ENCODE measurements at places on chromosomes 13 and 19.

DNA sequence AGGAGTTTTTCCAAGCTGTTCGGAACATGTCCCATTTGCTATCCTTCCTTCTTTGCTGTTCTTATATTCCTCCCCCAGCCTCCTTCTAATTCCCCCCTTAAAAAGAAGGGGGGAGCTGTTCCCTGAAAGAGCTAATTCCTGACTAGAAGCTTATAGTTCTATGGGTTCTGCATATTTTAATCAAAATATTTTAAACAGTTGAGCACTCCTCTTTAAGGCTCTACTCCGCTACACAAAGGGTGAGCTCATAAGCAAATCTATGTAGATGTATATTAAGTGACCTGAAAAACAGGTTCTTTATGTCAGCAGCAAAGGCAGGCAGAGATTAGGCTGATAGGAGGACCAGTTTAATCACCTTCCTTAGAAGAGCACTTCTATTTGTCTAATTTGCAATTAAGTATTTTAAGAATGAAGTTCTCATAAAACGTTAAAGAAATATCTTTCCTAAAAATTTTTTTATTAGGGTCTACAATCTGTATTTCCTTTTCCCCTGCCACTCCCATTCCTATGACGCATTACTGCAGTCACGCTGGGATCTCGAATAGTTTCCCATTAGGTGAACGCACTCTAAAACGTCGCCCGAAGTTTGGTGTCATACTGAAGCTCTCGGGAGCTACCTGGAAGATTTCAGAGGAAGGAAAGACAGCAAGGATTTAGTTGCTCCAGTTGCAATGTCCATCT lies 5.2 kb downstream of the EFNB2 start:
- no peak for DNase-seq

DNA sequence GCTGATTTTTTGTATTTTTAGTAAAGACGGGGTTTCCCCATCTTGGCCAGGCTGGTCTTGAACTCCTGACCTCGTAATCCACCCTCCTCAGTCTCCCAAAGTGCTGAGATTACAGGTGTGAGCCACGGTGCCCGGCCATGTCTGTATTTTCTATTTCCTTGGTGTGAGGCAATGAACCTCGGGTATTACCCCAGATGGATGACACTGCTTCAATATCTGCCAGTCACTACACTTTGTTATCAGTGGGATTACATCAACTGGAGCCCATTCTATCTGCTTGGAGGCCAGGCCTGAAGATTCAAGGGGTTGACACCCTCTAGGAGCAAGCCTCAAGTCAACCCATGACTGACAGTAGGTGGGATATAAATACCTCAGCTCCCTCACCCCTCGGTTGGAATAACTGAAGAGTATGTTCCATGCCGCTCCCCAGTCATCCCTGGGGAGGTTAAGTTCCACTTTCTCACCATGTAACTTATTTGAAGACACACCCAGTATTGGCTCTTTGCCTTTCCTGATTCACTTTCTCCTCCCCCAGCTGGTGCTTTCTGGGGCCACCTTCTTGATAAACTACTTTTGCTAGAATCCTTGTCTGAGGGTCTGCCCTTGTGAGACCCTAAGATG lies 992 bp upstream of the ADGRE1 start:
- DNase-seq: no peak

DNA sequence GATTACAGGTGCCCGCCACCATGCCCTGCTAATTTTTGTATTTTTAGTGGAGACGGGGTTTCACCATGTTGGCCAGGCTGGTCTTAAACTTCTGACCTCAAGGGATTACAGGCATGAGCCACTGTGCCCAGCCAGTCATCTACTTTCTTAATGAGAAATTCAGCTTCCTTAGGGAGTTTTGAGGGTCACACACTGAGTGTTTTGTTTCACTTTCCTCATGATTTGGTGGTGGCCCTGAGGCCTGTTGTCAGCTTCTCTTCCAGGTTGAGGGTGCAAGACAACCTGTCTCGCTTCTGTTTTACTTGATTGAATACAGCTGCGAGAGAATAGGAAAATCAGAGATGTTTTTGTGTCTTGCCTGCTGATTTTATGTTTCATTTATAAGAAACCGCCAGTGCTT lies 9.9 kb downstream of the FRY start:
- DNase-seq: no peak

DNA sequence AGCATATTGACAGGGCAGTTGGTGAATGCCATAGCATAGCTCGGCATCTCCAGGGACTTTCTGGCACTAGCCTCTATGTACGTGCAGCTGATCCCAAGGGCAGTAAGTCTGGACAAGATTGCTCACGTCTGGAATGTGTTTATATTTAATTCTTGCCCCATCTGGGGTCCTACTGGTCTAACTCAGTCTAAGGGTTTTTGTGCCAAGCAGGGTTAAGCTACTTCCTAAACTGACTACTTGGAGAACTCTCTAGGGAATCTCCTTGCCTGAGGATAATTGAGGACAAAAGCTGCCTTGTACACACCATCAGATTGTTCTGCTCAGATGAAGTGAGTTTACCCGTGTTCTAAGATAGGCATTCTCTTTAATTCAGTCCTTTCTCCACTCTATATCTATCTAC lies 358.1 kb downstream of the MYO16 start:
- DNase-seq: no peak

- no peak for DNase-seq
Observed at GRCh38 chr13:51912091-51912490, 50.3 kb downstream of the CCDC70 start.

GRCh38 chr13:112718318-112718717 lies 28.5 kb downstream of the ATP11A start:
- no peak for DNase-seq

GRCh38 chr19:35790981-35791813 lies 15.8 kb downstream of the ARHGAP33 start:
- no peak for DNase-seq

- no peak for DNase-seq
Observed at GRCh38 chr13:40483601-40484000, 182.8 kb downstream of the FOXO1 start.

GRCh38 chr19:12733369-12734214 lies 892 bp downstream of the TRIR start:
- DNase-seq: peak; percentile 65

DNA sequence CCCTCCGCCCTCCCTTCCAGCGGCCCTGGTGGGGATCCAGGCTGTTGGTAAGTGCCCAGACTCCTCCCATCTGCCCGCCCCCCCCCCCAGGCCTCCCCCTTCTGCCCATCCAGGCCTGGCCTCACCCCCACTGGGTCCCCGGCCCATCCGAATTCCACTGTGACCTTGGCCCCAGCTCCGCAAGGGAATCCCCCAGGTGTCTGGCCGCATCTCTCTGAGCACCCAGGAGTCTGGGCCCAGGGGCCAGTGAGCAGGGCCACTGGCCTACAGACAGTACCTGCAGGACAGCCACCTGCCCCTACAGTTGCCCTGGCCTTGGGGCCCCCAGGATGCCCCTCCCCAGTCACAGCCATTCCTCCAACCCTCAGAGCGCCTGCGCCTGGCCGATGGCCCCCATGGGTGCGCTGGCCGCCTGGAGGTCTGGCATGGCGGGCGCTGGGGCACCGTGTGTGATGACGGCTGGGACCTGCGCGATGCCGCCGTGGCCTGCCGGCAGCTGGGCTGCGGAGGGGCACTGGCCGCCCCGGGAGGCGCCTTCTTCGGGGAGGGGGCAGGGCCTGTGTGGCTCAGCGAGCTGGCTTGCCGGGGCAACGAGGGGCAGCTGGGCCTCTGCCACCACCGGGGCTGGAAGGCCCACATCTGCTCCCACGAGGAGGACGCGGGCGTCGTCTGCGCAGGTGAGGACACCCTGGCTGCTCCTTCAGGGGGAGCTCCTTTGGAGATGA lies 912 bp downstream of the SSC5D start:
- no peak for DNase-seq

GRCh38 chr13:50208826-50209335 lies 193.6 kb downstream of the KCNRG start:
- DNase-seq: no peak

DNA sequence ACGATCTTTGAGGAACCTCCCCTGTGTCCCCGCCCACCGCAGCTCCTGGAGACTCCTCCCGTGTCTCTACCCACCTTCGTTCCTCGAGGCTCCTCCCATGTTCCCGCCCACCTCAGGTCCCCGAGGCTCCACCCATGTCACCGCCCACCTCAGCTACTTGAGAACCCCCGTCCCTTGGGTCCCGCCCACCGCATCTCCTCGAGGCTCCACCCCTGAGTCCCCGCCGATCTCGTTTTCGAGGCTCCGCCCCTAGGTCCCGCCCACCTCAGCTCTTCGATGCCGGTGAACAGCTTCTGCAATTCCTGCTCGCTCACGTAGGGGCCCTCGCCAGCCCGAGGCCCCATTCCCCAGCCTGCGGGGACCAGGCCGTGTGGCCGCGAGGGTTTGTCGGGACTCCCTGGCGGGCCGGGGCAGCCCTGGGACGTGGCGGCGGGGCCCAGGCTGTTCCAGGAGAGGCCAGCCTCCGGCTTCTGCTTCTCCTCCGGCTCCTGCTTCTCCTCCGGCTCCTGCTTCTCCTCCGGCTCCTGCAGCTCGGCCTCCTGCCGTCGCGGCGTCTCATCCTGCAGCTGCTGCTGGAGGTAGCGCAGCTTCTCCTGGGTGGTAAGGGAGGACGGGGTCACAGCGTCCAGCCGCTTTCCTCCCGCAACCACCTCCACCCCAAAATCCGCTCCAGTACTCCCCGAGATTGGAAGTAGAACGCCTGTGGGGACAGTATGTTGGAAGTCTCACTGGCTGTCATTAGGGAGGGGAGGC lies 16.7 kb downstream of the TSKS start:
- no peak for DNase-seq

DNA sequence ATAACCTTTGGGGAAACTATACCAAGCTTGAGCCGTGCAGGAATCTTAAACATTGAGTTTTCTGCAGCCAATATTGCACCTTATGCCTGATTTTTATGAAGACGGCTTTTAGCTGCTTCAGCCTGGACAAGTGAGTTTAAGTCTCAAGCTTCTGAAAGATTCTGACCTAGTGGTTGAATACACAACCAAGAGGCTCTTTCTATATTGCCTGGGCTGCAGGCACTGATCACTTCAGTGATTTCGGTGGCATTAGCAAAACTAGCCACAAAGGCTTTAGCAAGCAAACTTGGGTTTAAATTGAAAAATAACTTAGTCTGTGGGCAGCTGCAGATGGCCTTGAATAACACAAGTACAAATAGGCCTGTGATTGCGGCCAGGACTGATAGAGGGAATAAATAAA lies 29.3 kb upstream of the RFXAP start:
- no peak for DNase-seq

DNA sequence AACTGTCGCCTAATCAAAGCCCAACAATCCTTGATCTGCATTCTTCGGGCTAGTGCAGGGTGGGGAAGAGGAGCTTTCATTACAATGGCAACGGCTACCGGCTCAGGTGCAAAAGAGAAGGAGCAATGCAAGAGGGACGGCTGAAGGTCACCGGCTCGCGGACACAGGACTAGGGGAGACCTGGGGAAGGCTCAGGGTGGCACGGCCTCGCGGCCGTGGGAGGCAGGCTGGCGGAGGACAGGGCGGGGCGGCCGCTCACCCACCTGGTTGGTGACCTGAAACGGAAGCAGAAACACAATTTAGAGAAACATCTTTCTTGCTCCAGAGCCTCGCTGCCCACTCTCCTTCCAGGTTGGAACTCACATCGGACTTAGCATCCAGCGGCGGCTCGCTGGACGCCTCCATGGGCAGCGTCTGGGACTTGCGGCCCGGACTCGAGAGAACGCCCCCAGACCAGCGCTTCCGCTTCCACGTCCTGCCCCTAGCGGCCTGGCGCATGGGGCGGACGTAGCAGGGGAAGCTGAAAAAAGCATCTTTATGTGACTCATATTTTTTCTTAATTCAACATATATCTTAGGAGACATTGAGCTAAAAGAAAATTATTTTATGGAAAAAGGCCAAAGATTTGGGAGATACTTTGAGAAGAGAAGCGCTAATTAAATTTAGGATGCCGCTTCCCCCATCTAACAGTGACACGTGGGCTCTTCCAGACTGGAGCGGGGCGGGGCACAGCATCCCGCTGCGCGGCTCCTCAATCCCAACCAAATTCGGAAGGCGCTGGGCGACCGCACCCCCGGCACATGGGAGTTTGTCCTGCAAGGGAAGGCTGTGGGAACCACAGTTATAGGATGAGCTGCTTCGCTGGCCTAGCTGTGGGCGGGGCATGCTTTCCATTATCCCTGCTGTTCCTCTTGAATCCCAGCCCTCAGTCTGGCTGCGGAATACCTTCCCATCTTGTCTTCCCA lies at the start of gene COMMD6:
COMMD6 (minus strand) TSS at position 441 of the 965 bp plus-strand sequence; CDS start at position 405, 36 bp downstream.
- DNase-seq: peak; percentile 87

- DNase-seq: peak; percentile 68
Observed at GRCh38 chr19:2503521-2504109, 27.7 kb downstream of the GADD45B start.

DNA sequence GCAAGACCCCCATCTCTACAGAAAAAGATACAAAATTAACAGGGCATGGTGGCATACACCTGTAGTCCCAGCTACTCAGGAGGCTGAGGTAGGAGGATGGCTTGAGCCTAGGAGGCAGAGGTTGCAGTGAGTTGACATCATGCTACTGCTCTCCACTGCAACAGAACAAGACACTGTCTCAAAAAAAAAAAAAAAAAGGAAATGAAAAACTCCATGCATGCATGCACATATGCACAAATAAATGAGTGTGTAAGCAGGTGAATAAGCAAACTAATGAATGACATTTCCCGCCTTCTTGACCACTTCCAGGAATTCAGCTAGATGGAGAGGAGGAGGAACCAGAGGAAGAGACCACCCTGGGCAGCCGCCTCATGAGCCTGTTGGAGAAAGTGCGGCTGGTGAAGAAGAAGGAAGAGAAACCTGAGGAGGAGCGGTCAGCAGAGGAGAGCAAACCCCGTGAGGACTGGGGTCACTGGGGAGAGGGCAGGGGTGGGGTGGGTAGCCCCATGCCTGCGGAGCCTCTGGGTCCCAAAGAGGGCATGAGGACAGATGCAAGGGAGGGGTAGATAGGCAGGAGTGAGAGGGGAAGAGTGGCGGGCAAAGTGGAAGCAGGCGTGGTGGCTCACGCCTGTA lies 58.8 kb downstream of the RYR1 start:
- no peak for DNase-seq

GRCh38 chr19:2969104-2969504 lies 8.3 kb upstream of the TLE6 start:
- DNase-seq: no peak

DNA sequence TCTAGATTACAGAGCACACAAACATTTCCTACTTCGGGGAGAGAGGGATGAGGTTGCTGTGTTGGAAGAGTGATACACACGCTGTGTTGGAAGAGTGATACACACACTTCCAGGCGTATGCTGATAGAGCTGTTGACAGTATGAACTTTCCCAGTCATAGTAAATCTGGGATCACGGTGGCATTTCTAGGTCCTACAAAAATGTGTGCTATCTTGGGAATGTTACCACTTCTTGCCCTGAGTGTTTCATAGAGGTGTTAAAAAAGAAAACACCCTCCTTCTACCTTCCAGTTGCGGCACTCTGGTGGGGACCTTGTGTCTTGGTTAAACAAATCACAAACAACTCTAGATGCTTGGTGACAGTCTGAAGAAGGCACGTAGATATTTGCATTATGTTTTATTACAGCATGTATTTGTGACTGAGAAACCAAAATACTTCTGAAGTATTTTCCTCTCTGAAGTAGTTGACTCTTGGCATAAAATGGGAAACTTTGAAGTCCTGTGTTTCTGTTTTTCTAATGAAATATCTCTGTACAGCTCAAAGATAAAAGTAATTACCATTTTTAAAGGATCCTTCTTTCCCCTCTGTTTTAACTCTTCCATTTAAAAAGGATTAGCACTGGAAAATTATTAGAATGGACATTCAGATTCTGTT lies 52.5 kb downstream of the ARHGAP35 start:
- no peak for DNase-seq
